Stimulated activated CD8-positive, alpha-beta memory T cell treated with anti-CD3 and anti-CD28 coated beads, Interleukin-12 subunit alpha, Interleukin-12 subunit beta, amount 100 ng/mL, for 4 hours (primary cell): ENCODE measurements at places on chromosomes 16 and 17.

- no peak for DNase-seq
These were observed at the start of gene TMED6 for GRCh38 chr16:69351309-69352027. TSS of gene TMED6 (minus strand) at chr16:69351786. CDS start at chr16:69351753, 33 bp downstream.

GRCh38 chr16:85286951-85287814, 174.9 kb upstream of the CIBAR2 start:
- no peak for DNase-seq

GRCh38 chr16:56520251-56520577, 390 bp upstream of the BBS2 start:
- no peak for DNase-seq

- DNase-seq, result no peak
These were observed 211.3 kb downstream of the FOXL1 start for GRCh38 chr16:86789621-86790051.

GRCh38 chr17:71725811-71726210, 395.0 kb upstream of the SOX9 start:
- no peak for DNase-seq

GRCh38 chr16:19841184-19841583, 43.5 kb downstream of the GPRC5B start:
- DNase-seq, result no peak

DNA sequence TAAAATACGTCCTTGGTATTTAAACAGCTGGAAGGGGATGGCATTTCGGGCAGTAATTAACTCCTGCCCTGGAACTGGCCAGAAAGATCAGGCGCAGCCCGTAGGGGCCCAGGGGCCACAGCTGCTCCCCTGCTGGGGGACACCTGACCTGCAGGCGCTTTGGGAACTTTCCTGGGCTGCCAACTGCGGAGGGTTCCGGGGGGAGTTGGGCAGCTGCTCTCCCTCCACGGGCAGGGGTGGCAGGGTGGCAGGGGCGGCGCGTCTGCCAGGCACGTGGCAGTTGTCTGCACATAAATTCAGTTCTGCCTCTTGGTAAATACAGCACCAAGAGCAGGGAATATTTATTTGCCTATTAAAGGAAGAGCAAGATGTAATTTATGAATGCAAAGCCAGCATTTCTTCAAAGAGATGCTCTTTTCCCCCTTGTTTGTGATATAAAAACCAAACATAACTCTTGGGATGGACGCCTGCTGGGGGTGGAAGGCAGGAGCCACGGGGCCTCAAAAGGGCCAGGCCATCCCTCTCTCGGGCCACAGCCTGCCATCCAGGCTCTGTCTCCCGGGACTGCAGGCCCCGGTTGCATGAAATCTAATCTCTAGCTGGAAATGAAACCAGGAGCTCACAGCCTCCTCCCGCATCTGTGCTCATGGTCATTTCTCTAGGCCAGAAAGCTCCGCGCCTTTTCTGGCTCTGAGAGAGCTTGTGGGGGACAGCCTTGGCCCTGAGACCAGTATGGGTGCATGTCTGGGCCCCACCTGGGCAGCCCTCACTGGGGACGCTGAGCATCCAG, 29.9 kb upstream of the CHMP6 start:
- no peak for DNase-seq

DNA sequence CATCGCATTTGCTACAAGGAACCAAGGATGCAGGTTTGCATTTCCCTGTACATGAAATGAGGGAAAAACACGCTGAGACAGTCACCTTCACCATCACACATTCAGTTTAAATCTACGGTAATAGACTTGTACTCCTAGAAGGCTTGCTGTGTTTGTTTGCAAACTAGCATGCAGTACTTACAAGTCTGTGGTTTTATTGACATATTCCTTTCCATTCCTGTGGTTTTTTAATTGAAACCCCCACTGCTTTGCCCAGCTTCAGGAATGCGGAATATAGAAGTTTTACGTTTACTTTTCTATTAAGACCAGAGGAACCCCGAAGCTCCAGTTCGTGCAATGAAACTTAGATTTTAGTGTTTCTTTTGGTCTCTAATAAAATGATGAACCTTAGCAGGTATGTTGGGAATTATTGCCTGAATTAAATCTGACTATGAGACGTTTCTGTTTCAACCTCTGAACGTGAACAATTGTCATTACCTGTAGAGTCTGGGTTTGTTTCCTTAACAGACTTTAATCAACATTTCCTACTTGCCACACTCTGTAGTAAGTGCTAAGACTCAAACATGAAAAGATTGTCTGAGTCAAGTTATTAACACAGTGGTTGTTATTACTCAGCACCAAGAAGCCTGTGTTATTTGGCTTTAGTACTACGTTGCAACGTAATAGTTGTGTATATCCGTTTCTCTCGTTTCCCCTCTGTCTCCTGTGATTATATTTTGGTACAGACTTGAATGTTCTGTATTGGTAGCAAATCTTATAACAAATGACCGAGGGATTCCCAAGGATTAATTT, 793.3 kb upstream of the GOT2 start:
- DNase-seq, result no peak

DNA sequence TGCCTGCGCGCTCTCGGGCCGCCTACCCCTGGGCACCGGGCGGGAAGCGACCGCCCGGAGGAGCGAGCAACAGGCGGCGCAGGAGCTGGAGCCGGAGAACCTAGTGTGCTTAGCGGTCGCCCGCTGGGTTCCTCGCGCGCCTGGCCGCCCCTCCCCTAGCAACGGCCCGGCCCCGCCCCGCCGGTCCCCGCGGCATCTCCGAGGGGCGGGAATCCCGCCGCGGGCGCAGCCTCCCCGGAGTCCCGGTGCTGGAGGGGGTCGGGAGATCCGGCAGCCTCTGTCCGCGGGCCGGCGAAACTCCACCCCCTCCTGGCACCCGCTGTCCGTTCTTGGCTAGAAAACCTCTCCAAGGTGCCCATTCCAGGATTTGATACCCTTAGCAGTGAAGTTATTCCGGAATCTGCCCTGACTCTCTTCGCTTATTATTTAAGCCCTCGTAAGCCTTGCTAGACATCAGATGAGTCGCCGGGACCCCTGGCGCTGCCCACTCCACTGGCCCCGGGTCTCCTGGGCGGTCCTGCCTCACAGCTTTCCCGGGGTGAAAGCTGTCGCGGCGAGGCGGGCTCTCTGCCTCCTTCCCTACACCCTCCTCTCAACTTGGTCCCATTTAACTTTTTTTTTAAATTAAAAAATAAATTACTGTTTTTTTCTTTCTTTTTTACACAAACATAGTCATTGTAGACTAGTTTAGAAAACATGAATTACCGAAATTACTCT, at the start of gene RPRML:
Gene RPRML (minus strand): TSS at position 107 of the 717 bp plus-strand sequence. CDS start 246 bp downstream, outside the sequence.
- DNase-seq, result no peak

GRCh38 chr16:2082171-2082982, 34.6 kb downstream of the TSC2 start:
- no peak for DNase-seq

GRCh38 chr16:22751685-22752084, 62.3 kb upstream of the HS3ST2 start:
- no peak for DNase-seq

GRCh38 chr17:53142890-53143289, 679.8 kb upstream of the KIF2B start:
- DNase-seq, result no peak

- DNase-seq, result no peak
These were observed 100.2 kb downstream of the KATNIP start for GRCh38 chr16:27650073-27650701.

- no peak for DNase-seq
These were observed 189.6 kb upstream of the NLRP1 start for GRCh38 chr17:5773816-5774360.

DNA sequence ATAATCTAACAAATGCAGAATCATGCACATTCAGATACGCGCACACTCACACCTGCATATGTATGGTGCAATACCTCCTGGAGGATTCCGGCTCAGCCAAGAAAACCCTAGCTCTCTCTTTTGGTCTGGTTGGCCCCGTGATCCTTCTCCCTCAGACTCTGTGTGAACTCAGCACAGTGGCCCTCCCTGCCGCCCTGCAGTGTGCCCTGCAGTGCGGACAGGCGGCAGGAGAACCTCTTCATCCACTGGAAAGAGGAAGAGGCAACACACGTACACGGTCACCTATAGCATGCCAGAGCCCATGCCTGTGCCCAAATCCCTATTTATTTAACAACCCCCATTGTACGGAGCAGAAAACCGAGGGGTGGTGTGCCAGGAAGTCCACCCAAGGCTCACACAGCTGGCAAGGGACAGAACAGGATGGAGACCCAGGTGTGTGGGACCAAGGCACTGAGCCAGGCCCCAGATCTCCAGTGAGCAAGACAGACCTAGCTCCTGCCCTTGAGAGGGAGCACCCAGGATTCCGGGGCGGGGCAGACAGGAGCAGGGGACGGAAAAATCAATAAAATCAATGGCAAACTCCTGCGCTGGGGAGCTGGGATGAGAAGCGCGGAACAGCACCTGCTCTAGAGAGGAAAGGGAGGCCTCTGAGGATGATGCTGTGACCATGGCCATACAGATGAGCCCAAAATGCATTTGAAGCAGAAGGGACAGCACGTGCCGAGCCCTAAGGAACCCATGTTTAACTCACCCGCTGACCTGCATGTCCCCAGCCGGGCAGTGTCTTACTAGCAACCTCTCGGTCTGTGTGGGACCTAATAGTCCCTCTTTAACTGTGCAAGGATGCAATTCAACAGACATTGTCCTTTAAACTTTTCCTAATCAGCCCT, 54.7 kb upstream of the CIBAR2 start:
- DNase-seq, result no peak

- peak; percentile 37 for DNase-seq
These were observed 972 bp downstream of the RSAD1 start for GRCh38 chr17:50479522-50480141.

GRCh38 chr17:77253611-77254051, 112.9 kb downstream of the SEC14L1 start:
- DNase-seq, result no peak

DNA sequence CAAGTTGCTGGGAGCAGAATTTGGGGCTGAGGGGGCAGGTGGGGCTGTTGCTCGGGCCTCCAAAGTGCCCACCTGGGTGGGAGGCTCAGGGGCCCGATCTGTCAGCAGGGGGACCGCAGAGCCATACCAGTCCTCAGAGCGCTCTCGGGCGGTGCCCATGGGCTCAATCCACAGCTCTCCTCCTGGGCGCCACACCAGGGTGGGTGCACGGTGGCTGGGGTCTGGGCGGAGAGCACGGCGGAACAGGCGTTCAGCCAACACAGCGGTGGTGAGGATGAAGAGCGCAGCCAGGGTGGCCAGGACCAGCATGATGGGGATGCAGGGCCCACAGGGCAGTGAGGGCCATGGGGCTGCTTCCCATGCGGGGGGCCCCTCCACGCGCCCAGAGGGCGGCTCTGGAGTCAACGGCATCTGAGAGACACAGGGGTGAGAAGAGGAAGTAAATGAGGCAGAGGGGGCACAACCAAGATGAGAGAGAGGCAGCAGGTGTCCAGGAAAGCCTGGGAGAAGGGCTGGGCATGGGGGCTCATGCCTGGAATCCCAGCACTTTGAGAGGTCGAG, 1.2 kb downstream of the C16orf54 start:
- no peak for DNase-seq

- DNase-seq, result no peak
These were observed 124.8 kb upstream of the ERCC4 start for GRCh38 chr16:13795131-13795530.

DNA sequence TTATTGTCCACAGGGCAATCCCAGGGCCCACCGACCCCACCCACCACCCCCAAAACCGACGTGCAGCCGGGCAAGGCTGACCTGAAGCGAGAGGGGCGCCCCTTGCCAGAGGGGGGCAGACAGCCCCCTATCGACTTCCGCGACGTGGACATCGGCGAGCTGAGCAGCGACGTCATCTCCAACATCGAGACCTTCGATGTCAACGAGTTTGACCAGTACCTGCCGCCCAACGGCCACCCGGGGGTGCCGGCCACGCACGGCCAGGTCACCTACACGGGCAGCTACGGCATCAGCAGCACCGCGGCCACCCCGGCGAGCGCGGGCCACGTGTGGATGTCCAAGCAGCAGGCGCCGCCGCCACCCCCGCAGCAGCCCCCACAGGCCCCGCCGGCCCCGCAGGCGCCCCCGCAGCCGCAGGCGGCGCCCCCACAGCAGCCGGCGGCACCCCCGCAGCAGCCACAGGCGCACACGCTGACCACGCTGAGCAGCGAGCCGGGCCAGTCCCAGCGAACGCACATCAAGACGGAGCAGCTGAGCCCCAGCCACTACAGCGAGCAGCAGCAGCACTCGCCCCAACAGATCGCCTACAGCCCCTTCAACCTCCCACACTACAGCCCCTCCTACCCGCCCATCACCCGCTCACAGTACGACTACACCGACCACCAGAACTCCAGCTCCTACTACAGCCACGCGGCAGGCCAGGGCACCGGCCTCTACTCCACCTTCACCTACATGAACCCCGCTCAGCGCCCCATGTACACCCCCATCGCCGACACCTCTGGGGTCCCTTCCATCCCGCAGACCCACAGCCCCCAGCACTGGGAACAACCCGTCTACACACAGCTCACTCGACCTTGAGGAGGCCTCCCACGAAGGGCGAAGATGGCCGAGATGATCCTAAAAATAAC, 3.0 kb downstream of the SOX9 start:
- no peak for DNase-seq

GRCh38 chr16:2142942-2143877, 5.2 kb upstream of the RAB26 start:
- DNase-seq, result no peak

DNA sequence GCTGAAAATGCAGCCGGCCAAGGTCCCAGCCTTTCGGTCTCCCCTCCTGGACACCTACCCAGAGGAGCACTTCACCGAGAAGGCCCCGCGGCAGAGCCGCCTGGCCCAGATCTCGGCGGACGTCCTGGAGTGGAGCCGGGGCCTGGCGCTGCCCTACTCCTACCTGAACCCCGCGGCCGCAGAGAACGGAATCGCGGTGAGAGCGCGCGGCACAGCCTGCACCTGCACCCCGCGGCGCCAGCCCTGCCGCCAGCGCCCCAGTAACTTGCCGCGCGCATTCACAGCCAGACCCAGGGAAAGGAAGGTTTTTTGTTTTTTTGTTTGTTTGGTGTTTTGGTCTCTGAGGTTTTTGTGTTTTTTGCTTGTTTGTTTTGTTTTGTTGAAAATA, 15.2 kb downstream of the ALOX12B start:
- DNase-seq, result no peak

GRCh38 chr16:2443555-2443954, 14.3 kb downstream of the CCNF start:
- no peak for DNase-seq

GRCh38 chr17:3800362-3801271, at the start of gene ITGAE:
TSS of gene ITGAE (minus strand) at chr17:3801188. CDS start at chr17:3801144, 44 bp downstream.
- DNase-seq, result no peak

DNA sequence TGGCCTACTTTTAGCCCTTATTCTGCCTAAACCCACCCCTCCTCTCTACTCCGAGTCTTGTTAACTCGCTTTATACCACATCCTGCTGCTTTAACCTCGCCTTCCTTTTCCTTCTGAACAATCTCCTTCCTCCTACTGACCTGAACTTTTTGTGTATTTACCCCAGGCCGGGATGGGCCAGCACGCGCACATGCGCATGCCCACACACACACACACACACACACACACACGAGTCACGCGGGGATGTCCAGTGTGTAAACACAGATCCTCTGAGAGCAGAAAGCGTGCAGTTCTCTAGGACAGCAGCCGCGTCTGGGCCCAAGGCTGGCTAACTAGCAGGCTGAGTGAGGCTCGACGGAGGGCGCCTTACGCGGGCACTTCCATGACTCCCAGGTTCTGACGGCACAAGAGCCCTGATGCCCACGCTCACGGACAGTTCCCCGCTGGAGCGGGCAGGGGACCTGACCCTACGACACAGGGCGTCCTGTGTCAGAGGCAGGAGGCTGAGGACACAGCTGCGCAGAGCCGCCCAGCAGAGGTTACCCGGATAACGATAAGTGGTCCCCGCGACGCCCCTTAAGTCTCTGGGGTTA, 610 bp downstream of the PIK3R5 start:
- DNase-seq, result no peak

GRCh38 chr16:27152121-27152520, 51.2 kb upstream of the KDM8 start:
- DNase-seq, result no peak

GRCh38 chr16:47519546-47519945, 58.4 kb downstream of the PHKB start:
- DNase-seq, result no peak
